Gastrocnemius medialis (tissue), 4 donors: ENCODE measurements at places on chromosomes 1 and 21. TPM values are rescaled to one million over a fixed set of nuclear protein-coding genes. Genes with fewer than 3 reads are reported as not detected.
A peak's percentile ranks its signal among the peaks of the same experiment; 100 is the strongest.

GRCh38 chr1:183191833-183192232, 5.8 kb downstream of the LAMC2 start:
- no peak overlapping the region for H3K27ac ChIP-seq
- H3K27me3 ChIP-seq, result no peaks in the 10 kb centered on the region
- H3K4me3 ChIP-seq, result no peak overlapping the region
- no peaks in the 10 kb centered on the region for H3K4me1 ChIP-seq
- no peaks in the 10 kb centered on the region for H3K36me3 ChIP-seq
- DNase-seq, result no peak

DNA sequence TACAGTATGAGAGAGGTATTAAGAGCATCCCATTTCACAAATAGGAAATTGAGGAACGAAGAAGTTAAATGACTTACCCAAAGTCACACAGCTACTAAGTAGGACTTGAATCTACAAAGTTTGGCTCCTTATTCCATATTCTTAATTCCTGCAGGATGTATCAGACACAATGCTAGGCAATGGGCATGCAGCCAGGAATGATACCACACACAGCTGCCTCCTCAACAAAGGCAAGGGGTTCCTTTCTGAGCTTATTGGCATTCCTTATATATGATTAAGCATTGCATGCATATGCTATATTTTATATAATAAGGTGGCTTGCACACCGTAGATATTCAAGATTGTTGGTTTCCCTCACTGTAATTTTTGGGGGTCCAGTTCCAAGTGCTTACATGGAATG, 34.2 kb upstream of the JUN start:
- H3K4me1 ChIP-seq, result no peaks in the 10 kb centered on the region
- no peak overlapping the region for H3K4me3 ChIP-seq
- H3K27me3 ChIP-seq, result no peaks in the 10 kb centered on the region
- DNase-seq, result no peak

- no peaks in the 10 kb centered on the region for H3K27me3 ChIP-seq
- no peak overlapping the region for H3K4me3 ChIP-seq
- no peaks in the 10 kb centered on the region for H3K36me3 ChIP-seq
- peak overlapping the region; percentile 68 for H3K27ac ChIP-seq
- no peak for DNase-seq
Observed at GRCh38 chr1:170620164-170620563, 43.8 kb upstream of the PRRX1 start.

DNA sequence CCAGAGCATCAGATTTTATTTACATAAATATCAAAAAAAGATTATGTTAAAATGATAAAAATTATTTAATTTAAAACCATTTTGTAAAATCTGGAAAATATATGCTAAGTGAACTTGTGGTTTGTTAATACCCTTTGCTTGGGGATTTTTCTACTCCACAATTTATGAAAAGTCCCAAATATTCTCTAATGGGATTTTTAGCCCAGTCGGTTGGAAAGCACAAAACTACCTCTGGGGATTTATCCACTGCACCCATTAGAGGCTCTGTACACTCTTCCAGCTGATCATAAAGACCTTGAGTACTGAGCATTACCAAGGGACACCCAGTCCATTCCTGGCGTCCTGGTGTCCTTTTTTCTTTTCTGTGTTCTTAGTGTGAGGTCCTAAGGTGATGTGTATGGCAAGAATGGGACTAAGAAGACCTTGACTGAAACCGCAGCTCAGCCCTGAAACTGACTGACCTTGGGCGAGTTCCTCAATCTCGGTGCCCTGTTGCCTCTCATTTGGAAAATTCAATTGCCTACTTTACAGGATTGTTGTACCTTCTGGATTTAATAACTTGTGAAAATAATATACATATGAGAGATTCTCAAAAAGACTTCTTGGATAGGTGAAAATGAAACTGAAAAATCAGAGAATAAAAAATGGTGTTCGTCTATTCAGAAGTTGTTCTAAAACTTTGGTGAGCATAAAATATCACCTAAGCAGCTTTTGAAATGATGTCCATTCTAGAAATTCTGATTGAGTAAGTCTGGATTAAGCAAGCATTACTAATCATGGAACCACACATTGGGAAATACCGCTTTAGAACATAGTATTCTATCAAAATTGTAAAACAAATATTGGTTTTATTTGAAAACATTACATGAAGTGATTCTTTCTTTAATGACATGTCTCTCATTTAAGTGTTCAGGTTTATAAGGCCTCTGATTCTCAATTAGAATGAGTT, 21.5 kb upstream of the SAMSN1 start:
- H3K27ac ChIP-seq, result no peak overlapping the region
- H3K4me1 ChIP-seq, result no peaks in the 10 kb centered on the region
- H3K36me3 ChIP-seq, result no peaks in the 10 kb centered on the region

- no peak for DNase-seq
- no peaks in the 10 kb centered on the region for H3K36me3 ChIP-seq
- no peak overlapping the region for H3K27ac ChIP-seq
- H3K4me1 ChIP-seq, result no peaks in the 10 kb centered on the region
- no peaks in the 10 kb centered on the region for H3K27me3 ChIP-seq
Observed at GRCh38 chr1:186611156-186611555, 69.1 kb downstream of the PTGS2 start.

GRCh38 chr1:116390195-116390594, 17.2 kb downstream of the ATP1A1 start:
- H3K4me3 ChIP-seq, result no peak overlapping the region
- no peaks in the 10 kb centered on the region for H3K4me1 ChIP-seq
- peaks cover 6% of the 10 kb centered on the region for H3K36me3 ChIP-seq
- no peak for DNase-seq

GRCh38 chr1:98055457-98055856, 134.6 kb upstream of the DPYD start:
- H3K4me1 ChIP-seq, result peaks cover 9% of the 10 kb centered on the region
- no peak overlapping the region for H3K27ac ChIP-seq
- peaks cover 28% of the 10 kb centered on the region for H3K27me3 ChIP-seq
- no peak for DNase-seq

DNA sequence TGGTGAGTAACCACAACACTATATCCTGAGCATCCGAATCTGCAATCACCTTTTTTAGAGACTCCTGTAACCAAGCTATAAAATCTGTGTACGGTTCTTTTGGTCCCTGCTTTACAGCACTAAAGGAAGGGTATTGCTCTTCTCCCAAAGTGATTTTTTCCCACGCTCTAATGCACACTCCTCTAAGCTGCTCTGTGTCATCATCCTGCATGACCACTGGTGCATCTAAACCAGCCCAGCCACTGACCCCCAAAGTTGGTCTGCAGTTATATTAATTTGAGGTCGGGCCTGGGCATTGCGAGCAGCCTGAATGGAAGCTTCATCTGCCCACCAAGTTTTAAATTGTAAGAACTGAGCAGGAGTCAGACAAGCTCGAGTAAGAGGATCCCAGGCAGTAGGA, 480.0 kb downstream of the PTPRU start:
- H3K4me3 ChIP-seq, result no peak overlapping the region
- no peaks in the 10 kb centered on the region for H3K27me3 ChIP-seq
- H3K36me3 ChIP-seq, result no peaks in the 10 kb centered on the region
- no peak for DNase-seq

- no peak overlapping the region for H3K4me3 ChIP-seq
- no peak for DNase-seq
- H3K27me3 ChIP-seq, result no peaks in the 10 kb centered on the region
Observed at GRCh38 chr1:185166106-185166505, 9.1 kb downstream of the SWT1 start.

GRCh38 chr1:114668784-114669561, 876 bp downstream of the DENND2C start:
- peak overlapping the region; percentile 89 for H3K27ac ChIP-seq
- peak overlapping the region; percentile 90 for H3K4me3 ChIP-seq
- H3K4me1 ChIP-seq, result peaks cover 37% of the 10 kb centered on the region
- no peaks in the 10 kb centered on the region for H3K36me3 ChIP-seq

DNA sequence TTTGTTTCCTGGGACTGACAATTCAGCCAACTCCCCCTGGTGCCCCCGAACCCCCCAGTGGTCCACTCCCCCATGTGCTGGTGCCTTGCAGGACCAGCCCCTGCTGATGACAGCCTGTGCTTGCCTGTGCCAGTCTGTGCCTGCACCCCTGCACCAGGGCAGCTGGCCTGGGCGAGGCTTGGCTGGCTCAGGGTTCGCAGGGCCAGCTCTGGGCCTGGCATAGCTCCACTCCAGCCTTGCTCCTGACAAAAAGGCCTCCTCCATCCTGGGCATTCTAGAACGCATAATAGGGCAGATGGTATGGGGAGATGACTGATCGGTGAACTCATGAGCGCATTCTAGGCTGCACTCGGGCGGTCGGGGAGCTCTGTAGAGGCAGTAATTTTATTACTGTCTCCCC, 5.4 kb downstream of the CNTN2 start:
- no peak overlapping the region for H3K4me3 ChIP-seq
- no peaks in the 10 kb centered on the region for H3K4me1 ChIP-seq
- H3K27ac ChIP-seq, result no peak overlapping the region
- peaks cover 45% of the 10 kb centered on the region for H3K27me3 ChIP-seq

GRCh38 chr1:1094981-1095380, 20.9 kb upstream of the RNF223 start:
- H3K27ac ChIP-seq, result no peak overlapping the region
- no peak for DNase-seq
- no peaks in the 10 kb centered on the region for H3K4me1 ChIP-seq
- H3K27me3 ChIP-seq, result no peaks in the 10 kb centered on the region
- no peaks in the 10 kb centered on the region for H3K36me3 ChIP-seq

- no peak overlapping the region for H3K4me3 ChIP-seq
- no peak overlapping the region for H3K27ac ChIP-seq
- no peak for DNase-seq
- H3K4me1 ChIP-seq, result peaks cover 15% of the 10 kb centered on the region
Observed at GRCh38 chr1:40773748-40774265, 9.8 kb upstream of the KCNQ4 start.

GRCh38 chr1:19872190-19872589, 10.0 kb upstream of the OTUD3 start:
- no peaks in the 10 kb centered on the region for H3K27me3 ChIP-seq
- no peak overlapping the region for H3K27ac ChIP-seq
- H3K36me3 ChIP-seq, result no peaks in the 10 kb centered on the region
- H3K4me3 ChIP-seq, result no peak overlapping the region
- H3K4me1 ChIP-seq, result peaks cover 3% of the 10 kb centered on the region

DNA sequence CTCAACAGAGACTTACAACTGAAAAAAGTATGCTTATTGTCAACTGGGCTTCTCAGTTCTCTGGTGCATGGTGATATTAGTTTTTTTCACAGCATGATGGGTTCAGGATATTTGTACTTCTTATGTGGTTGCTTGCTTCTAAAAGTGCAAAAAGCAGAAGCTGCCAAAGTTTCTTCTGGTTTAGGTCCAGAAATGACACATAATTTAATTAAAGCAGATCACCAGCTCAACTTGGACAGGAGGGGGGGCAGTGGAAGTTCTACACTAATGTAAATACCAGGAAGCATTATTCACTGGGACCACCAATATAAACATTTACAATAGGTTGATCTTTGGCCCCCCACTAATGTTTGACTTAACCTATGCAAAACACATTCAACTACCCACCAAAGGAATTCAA, 354.8 kb upstream of the BRINP3 start:
- DNase-seq, result no peak
- no peak overlapping the region for H3K27ac ChIP-seq
- H3K4me3 ChIP-seq, result no peak overlapping the region
- H3K36me3 ChIP-seq, result no peaks in the 10 kb centered on the region
- H3K27me3 ChIP-seq, result no peaks in the 10 kb centered on the region
- no peaks in the 10 kb centered on the region for H3K4me1 ChIP-seq

GRCh38 chr1:16981269-16981849, 939 bp upstream of the MFAP2 start:
- no peak overlapping the region for H3K4me3 ChIP-seq
- no peak for DNase-seq
- no peaks in the 10 kb centered on the region for H3K36me3 ChIP-seq
- H3K27me3 ChIP-seq, result peaks cover 13% of the 10 kb centered on the region
- H3K4me1 ChIP-seq, result no peaks in the 10 kb centered on the region
- H3K27ac ChIP-seq, result no peak overlapping the region

DNA sequence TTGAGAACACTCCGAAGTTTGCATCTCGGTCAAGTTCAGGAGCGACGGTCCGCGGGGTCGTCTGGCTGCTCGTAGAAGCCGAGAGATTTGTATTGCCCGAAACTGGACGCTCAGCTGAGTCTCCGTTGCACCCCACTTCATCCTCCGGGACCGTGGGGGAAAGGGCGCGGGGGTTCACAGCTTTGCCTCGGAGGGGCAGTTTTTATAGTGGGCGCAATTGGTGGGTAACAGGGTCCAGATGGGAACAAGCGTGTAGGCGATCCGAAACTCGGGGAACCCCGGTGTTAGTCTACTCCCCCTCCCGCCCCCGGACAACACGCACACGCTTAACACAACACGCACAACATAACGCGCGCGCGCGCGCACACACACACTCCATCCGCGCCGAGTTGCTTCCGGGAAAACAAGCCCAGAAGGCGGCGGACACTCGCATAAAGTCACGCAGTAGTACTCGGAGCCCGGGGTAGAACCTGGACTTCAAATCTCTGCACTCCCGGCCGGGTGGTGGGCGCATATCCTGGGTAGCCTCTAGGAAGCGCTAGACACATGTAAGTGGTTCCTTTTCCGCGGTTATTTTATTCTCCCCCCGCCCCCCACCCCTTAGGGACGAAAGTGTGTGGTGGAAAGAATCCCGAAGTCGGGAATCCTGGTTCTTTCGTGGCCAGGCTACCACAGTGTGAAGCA, 1.1 kb upstream of the JUN start:
- peaks cover 23% of the 10 kb centered on the region for H3K4me1 ChIP-seq
- peak overlapping the region; percentile 99 for H3K27ac ChIP-seq
- peak overlapping the region; percentile 94 for H3K4me3 ChIP-seq
- peaks cover 8% of the 10 kb centered on the region for H3K36me3 ChIP-seq
- no peaks in the 10 kb centered on the region for H3K27me3 ChIP-seq
- peak; percentile 92 for DNase-seq

DNA sequence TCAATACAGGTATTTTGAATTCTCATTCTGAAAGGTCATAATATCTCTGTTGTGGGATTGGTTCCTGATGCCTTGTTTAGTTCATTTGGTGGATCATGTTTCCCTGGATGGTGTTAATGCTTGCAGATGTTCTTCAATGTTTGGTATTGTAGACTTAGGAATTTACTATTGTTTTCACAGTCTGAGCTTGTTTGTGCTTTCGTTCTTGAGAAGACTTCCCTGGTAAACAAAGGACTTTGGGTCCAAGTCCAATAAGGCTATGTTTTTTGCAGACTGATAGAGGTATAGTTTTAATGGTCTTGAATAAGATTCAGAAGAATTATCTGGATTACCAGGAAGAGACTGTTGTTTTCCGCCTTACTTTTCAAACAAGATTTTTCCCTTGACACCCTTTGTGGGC, 1646.3 kb downstream of the AMY1C start:
- no peak overlapping the region for H3K4me3 ChIP-seq
- H3K27ac ChIP-seq, result no peak overlapping the region
- H3K4me1 ChIP-seq, result no peaks in the 10 kb centered on the region
- no peak for DNase-seq
- no peaks in the 10 kb centered on the region for H3K27me3 ChIP-seq

Gene KRTAP11-1
- total RNA-seq, result not detected

Gene LCA5L
- total RNA-seq, result 4.2 TPM

Gene SGIP1
- 3.3 TPM for total RNA-seq

Gene LDLRAD2
- total RNA-seq, result not detected
